ENCODE measurements at places on chromosomes 7 and 10.

DNA sequence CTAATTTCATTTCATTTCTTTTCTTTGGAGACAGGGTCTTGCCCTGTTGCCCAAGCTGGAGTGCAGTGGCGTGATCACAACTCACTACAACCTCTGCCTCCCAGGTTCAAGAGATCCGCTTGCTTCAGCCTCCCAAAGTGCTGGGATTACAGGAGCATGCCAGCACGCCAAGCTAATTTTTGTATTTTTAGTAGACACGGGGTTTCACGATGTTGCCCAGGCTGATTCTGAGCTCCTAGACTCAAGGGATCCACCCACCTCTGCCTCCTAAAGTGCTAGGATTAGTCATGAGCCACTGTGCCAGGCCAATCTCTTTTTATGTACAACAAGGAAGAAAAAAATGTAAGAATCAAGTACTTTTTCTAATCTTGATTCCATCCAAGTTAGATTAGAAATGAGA lies 10.7 kb upstream of the KMT2E start:
- no peak for DNase-seq

DNA sequence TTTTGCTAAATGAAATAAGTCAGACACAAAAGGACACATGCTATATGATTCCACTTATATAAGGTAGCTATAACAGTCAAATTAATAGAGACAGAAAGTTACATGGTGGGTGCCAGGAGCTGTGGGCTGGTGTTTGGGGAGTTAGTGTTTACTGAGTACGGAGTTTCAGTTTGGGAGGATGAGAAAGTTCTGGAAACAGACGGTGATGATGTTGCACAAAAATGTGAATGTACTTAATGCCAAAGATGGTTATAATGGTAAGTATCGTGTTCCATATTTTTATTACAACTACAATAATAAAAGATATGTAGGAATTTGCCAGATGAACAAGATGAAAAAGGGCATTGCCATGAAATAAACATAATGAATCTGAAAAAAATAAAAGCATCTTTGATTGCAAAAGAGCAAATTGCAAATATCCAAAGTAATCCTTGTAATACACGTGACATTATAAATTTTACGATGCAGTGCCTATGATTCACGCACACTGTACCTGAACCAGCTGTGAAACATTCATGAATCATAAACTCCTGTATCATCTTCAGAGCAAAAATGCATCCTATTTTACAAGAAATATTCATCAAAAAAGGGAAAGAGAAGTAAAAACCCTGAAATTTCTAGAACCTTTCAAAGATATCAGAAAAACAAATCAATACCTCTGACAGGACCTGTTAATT lies 676.7 kb downstream of the PCDH15 start:
- DNase-seq, result no peak

DNA sequence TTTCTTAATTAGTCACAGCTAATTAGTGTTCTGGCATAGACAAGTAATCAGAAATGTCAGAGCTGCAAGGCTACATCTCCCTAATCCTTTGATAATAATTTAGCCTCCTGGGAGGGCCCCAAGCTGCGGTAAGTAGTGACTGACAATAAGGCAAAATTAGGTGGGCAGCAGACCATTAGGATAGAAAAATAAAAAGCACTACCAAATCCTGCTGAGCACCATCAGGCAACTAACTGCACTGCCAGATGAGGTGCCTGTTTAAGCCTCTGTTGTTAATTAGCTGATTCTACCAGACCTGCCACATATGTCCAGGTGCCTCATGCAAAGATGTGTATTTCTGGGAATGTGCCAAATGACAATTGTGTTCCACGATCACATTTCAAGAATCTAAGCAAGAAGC lies 32.5 kb upstream of the FEZF1 start:
- no peak for DNase-seq

DNA sequence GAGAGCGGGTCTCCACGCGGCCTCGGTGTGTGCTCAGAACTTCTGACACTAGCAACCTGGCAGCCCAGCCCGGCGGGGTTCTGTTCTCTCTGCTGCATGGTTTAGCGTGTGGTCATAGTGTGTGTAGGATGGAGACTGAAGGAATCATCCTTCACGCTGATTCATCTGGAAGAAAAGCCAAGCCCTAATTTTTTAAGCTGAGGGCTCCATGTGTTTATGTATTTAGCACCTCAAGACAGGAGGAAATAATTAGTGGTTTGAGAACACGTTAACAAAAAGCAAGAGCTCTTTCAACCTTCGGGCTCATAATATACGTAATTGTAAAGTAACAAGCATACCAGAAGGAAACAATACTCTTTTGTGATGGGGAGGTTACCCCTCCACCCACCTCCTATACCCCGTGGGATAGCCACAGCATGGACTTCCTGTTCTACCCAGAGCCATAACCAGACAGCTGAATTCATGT lies 504.6 kb upstream of the MKI67 start:
- no peak for DNase-seq

GRCh38 chr10:121375172-121375571 lies 223.1 kb downstream of the FGFR2 start:
- DNase-seq, result no peak

GRCh38 chr7:156975620-156976019 lies 26.1 kb downstream of the NOM1 start:
- DNase-seq, result no peak

GRCh38 chr10:132143162-132143561 lies 43.6 kb upstream of the DPYSL4 start:
- DNase-seq, result peak; percentile 65

DNA sequence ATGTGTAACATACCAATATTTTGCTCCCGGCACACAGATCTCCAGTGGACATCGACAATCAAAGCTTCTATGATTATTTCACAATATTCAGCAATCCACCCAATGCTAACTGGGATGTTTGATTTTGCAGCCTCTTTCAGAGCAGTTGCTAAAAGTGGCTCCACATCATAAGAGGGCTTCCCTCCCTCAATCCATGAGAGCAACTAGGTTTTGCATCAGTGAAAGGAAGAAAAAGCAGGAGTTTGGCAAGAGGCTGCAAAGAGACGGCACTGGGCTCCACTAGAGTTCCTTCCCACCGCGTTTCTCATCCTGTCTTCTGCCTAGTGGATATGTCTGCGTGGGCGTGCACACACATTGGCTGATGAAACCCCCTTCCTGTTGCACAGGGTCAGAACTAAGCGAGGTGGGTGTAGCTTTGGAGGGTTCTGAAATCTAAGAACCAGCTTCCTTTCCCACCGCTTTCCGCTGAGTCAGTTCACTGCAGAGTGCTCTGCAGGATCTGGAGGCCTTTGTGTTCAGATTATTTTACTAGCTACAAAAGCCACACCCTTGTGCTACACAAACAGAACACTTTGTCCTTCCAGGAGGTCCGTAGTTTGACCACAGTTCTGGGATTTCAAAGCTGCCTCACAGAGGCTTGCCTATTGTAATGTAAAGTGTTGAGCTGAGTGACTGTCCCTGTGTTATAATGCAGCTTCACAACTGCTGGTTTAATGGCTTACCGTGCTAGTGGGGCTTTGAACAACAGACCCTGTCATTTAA lies 28.1 kb downstream of the ARL4A start:
- no peak for DNase-seq

DNA sequence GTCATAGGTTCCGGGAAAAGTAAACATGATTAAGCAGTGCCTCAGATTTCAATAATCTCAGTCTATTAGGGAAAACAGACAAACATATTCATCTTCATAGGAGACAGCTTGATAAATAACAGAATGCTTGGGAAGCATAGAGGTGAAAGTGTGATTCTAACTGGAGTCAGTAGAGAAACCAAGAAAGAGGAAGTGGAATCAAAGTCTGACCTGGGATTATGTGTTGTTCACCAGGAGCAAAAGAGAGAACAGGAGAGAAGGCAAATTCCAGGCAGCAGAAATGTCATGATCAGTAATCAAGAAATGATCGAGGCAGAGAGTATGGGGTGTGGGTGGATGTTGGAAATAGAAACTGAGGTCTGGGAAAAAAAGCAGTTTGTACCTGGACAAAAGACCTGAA lies 43.7 kb downstream of the DGKB start:
- no peak for DNase-seq

- DNase-seq, result no peak
Observed at GRCh38 chr10:88840104-88840503, 11.5 kb downstream of the ANKRD22 start.

DNA sequence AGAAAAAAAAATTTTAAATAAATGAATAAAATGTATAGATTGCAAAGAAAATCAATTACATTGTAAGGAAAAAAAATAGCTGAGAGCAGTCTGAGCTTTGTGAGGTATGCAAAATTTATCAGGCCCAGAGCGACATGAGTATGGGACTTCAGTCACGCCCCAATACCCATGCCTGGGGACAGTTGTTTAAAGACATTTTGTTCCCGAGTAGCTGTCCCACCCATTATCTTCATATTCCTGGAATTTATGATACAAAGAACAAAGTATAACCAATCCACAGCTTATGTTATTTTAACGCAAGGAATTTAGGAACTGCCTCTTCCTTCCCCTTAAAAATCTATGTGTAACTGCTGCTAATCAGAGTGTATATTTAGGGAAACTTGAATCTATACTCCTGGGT lies 1.6 kb upstream of the PON2 start:
- no peak for DNase-seq

GRCh38 chr10:95430231-95430951 lies 130.8 kb downstream of the SORBS1 start:
- DNase-seq, result peak; percentile 81

- DNase-seq, result no peak
Observed at GRCh38 chr10:82762641-82763040, 887.6 kb downstream of the NRG3 start.

DNA sequence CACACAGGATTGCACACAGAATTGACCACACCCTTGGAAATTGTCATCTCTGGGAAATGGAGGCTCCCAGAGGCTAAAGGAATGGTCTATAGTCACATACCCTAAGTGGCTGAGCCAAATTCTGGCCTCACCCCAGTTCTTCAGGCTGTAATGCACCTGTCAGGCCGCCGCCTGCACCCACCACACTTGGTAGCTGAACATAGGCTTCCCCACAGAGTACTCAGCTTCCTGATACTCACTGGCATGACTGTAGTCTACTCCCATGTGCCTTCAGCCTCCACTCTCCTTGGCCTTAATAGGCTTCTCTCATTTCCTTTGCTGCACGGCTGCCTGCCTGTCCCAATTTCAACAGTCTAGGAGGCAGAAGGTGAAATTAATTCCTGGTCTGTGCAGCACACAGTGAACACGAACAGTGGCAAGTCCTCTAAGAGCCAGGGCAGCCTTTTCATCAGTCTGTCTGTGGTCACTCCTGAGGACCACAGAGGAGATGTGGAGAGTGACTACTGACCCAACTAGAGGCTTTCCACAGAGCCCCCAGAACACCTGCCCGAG lies 42.5 kb downstream of the NUDCD3 start:
- DNase-seq, result no peak
